ENCODE measurements at places on chromosomes 1 and 21.

DNA sequence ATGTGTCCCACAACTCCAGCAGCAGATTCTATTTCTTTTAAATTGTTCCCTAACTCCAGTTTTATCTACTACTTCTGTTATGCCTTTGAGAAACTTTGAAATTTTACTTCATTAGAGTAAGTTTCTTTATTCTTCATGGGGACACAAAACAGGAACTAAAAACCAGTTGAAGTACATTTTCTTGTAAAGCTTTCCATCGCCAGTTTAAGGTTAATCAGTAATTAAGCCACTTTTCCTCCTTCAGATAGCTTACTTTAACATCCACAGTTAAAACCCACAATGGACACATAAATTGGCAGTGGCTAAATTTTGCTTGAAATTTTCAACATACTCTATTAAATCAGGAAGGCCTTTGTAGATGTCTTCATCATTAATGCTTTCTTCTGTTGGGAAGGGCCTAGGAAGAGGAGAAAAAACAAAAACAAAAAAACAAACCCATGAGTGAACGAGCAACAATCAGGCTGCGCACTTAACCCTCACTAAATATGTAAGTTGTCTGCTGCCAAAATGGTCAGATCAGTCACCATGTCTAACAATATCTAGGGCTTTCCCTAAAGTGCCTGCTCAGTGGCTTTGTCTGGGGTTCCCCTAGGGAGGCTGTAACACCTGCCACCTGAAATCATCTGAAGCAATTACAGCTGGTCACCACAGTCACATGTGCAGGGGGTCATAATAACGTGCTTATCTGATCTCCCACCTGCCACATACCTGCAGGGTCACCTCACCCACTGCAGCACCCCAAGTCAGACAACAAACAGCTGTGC is 187.9 kb downstream of the VAV3 start:
- DNase-seq: no peak

- DNase-seq: no peak
Measured at GRCh38 chr1:39220891-39221870, 16.7 kb downstream of the MACF1 start.

DNA sequence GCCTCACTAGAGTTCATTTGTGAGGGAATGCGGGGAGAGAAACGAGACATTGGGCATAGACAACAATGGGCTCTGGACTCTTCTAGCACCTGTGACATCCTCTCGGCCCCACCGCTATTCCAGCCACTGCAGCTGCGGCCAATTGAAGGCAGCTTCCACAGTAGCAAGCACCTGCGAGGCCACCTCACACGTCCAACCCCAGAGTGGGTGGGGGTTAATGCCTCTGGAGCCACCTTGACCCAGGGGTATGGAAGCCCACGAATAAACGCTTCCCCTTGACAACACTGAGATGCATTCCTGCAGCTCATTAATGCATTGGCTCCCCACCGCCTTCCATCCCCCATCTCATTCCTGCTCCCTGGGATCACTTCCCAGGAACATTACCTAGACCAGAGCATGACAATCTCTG is 104.4 kb downstream of the GLIS1 start:
- DNase-seq: no peak

DNA sequence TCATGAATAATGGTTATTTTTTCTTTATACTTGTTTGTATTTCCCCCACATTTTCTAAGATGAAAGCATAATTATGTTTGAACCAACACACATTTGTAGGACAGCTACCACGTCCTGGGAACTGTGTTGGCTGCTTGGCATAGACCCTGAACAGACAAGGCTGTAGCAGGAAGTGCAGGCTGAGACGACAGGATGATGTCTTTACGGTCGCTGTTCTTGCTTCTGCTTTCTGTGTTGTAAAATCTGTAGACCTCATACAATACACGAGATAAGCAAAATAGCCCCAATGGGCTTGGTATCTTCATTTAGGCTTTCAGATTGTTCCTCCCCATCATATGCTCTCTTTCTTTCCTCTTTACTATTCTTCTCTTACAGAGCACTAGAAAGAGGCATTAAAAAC is 23.3 kb upstream of the OTUD3 start:
- DNase-seq: no peak

DNA sequence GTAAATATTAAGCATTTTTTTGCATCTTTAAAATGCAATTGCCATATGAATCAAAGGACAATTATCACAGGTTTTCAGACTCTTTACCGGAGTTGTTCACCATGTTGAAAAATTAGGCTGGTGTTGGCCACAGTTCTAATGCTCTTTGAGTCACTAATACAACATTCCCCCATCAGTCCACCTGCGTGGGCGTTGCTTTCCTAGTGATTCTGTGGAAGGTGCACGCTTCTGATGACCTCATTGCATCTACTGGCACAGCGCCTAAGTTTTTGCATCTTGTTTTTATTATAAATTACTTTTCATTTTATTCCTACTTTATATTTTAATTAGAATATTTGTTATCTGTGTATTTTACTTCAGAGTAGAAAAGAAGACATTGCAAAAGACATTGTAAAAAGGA is 4.7 kb upstream of the F5 start:
- no peak for DNase-seq

- DNase-seq: no peak
Measured at GRCh38 chr1:40090652-40091355, 6.2 kb downstream of the PPT1 start.

- no peak for DNase-seq
Measured at GRCh38 chr1:229448354-229448753, 14.5 kb upstream of the ACTA1 start.

DNA sequence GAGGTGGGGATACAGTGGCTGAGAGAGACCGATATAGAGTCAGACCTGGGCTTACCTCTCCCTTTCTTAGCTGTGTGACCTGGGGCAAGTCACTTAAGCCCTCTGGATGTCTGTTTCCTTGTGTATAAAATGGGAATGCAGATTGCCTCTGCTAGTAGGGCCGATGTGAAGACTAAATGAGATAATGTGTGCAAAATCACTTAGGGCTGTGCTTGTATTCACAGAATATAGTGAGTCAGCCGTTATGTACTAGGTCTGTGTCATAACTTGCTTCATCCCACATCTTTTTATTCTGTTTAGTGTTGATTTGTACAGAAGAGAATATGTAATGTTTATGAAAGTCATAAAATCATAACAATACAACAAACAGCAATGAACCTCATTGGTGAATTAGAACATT is 56.0 kb downstream of the PTPRU start:
- DNase-seq: no peak

DNA sequence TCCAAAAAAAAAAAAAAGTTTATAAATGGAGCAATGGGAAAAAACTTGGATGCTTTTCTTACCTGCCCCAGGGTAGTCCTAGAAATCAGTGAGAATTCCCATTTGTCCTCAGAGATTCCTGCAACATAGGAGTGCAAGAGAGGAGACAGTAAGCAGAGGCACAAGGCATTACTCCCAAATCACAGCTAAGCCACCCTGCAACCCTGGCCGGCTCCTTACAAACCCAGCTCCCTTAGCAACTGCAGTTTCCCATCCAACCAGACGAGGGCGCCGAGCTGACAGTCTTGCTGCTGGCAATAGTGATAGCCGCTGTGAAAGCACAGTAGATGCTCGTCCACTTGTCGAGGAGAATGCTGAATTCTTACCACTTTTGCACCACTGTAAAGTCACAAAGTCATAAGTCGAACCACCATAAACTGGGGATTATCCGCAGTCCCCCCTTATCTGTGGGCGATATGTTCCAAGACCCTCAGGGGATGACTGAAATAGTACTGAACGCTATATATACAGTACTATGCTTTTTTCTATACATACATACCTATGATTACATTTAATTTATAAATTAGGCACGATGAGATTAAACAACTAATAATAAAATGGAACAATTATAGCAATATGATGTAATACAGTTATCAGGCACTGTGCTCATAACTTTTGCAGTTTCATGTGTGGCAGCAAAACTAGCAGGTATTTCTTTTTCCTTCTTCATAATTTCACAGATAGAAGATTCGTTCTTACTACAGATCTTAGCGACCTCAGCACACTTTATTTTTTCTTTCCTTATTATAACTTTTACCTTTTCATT is 6.0 kb upstream of the PITHD1 start:
- peak; percentile 79 for DNase-seq

All from progenitor cell of endocrine pancreas (in vitro differentiated cells).